ENCODE measurements at places on chromosomes 5 and 9.

DNA sequence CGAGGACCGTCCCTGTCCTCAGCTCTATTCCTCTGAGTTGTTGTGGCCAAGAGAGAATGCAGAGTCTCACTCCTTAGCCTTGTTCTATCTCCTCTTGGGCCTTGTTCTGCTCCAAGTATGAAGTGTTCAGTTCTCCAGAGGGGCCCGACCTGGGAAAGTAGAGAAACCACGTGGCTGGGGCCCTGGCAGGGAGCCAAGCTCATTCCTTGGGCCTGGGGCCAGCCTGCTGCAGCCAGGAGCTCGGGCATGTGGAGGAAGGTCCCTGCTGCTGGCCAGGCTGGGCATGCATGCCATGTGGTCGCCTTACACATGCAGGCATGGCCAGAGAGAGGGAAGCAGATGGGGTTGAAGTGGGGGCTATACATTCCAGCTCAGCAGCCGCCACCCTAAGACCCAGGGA is 60.7 kb downstream of the COL27A1 start:
- no peak for DNase-seq

DNA sequence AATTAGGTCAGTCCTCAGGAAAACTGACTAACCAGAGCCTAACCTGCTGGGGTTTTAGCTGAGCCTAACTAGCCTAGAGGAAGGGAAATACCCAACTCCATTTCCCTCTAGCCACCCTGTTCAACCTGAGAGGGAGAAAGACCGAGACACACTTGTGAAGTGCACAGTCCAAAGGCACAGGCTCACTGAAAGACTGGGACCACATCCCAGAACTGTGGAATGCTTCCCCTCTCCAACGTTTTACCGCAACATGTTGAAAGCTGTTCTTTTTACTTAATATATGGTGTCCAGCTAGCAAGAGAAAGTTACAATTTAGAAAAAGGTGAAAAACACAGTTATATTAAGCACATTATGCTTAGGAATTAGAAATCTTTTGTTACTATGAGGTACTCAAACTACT is 76.8 kb upstream of the SIMC1 start:
- no peak for DNase-seq

GRCh38 chr9:34437006-34437925 is 21.1 kb downstream of the FAM219A start:
- DNase-seq = peak; percentile 67

DNA sequence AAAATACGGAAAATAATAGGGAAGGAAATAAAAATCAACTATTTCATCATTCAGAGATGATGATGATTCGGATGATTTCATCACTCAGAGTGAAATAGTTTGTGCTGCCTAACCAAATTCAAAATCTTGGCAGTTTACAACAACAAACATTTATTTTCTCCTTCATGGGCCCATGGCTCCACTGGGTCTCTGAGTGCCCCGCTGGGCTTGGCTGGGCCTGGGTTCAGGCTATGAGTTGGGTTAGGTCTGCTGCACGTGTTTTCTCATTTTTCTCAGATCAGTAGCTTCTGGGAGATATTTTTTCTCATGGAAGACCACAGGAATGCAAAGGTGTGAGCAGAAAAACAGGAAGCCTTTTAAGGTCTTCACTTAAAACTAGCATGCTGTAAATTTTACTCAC is 24.0 kb upstream of the F2RL1 start:
- no peak for DNase-seq

GRCh38 chr5:88889189-88890069 is 6.4 kb upstream of the MEF2C start:
- DNase-seq = no peak

DNA sequence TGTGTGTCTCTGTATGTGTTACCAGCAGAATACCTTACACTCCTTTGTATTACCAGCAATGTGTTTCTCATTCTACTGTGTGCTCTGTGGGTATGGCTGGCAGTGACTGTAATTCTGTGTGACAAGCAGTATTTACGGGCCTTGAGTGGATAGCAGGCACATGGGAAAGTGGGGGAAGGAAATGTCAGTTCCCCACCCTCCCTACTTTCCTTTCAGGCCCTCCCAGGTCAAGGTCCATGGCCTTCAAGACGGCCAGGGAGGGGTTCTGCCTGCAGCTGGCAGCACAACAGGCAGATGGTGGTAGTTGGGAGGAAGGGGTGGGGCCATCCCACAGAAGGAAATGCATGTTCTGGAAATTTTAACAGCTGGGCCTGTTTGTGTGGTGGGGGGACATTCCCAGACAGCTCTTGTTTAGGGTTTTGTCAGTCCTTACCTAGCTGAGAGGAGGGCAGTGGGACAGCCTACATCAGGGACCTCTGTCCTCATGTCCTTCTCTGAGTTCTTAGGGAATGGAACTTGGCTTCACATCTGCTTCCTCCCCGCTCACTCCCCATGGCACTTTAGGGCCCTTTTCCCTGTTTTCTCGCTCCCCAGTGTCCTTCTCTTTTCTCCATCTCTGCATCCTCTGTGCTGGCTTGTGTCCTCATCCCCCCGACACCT is 14.6 kb upstream of the TNIP1 start:
- DNase-seq = no peak

DNA sequence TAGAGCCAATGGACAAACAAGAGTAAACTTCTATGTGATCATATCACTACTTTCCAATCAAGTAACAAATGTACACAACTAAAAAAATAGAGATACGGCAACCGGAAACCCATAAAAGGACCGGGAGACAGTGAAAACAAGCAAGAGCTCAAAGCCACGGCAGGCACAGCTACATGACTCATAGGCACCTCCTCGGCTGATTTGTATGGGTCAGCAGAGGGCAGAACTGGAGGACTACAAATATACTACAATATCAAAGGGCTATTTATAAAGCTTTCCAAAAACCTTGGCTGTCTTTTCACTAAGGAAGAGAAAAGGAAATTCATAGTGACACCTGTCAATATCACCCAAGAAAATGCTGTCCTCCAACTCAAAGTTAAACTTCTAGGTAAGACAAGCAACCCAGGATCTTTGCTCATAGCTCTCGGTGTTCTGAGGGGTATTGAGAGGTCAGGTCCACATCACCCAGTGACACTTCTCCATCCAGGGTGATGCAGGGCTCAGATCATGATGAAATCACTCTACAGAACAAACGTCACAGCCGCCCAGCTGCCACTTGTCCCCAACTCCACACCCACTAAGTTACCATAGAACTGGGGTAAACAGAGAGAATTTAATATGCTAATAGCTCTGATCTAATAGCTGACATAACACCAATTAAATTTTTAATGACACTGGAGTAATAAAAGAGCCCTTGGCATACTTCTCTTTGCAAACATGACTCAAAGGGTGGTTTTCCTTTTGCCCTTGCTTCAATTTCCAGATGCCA is 41.3 kb downstream of the PFDN1 start:
- peak; percentile 72 for DNase-seq

- no peak for DNase-seq
Observed at GRCh38 chr9:127102176-127102575, 20.3 kb downstream of the ANGPTL2 start.

GRCh38 chr5:115377468-115378217 is 81.2 kb upstream of the CCDC112 start:
- no peak for DNase-seq

GRCh38 chr9:107809871-107810460 is 320.4 kb upstream of the KLF4 start:
- no peak for DNase-seq

- no peak for DNase-seq
Observed at GRCh38 chr9:21075484-21075883, 2.3 kb downstream of the IFNB1 start.

DNA sequence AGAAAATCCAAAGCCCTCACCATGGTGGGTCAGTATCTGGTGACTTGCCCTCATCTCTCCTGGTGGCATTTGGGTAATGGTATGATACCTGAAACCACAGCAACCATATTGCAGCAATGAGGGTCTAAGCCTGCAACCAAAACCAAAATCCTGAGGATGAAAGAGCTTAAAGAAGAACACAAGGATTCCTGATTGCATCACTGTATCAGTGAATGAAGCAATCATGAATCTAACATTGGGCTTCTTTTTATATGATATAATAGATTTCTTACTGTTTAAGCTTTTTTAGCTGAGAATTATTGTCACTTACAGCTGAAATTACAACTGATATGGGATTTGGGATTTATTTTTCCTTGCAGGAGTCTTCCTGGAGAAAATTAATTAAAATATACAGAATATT is 269.9 kb downstream of the MEF2C start:
- no peak for DNase-seq

DNA sequence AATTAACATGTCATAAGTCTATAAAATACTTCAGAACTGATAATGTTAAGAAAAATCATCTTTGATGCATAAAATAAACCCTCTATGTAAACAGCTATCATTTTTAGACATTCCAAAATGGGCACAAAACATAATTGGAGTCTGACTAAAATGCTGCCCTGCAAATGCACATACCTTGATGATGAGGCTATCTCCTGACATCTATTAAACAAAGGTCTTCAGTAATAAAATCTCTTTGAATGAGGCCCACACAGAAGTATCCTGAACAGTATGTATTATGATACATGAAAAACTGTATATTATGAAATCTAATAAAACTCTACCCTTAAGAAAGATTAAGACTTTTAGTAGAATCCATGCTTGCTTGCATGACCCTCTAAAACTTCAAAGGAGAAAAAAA is 66.1 kb downstream of the FBXL17 start:
- DNase-seq = no peak

GRCh38 chr5:115337882-115338281 is 41.4 kb upstream of the CCDC112 start:
- no peak for DNase-seq

GRCh38 chr9:23766613-23767012 is 59.4 kb downstream of the ELAVL2 start:
- DNase-seq = no peak

GRCh38 chr9:13769641-13770040 is 490.1 kb upstream of the MPDZ start:
- DNase-seq = no peak

DNA sequence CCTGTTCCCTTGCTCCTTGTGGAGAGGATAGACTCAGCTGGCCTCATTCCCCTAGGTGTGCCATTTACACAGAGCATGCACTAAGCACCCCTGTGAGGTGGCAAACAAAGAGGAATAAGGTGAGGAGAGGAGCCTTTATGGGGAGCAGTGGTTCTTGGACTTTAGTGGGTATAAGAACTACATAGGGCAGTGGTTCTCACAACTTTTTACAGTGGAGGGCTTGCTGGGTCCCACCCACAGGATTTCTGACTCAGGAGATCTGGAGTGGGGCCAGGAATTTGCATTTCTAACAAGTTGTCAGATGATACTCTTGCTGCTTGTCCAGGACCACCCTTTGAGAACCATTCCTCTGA is 42.0 kb downstream of the CSF1R start:
- DNase-seq = no peak

GRCh38 chr5:146520731-146521130 is 4.7 kb upstream of the GPR151 start:
- no peak for DNase-seq

DNA sequence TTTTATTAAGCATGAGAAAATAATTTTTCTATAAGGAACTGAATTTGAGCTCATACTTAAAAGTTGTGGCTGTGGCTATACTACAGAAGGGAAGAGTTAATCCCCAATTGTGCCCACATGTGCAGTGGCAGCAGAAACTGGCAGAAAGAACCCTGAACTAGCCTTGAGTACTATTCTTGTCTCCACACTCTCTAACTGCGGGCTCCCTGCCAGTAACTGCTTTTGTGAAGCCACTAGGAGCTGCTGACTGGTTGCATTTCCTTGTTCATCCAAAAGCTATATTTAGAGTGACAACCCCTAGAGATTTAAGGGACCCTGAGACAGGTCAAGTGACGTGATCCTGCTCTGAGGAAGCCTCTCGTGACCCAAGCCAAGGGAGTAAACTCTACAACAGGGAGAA is 238.6 kb downstream of the ELAVL2 start:
- peak; percentile 52 for DNase-seq

- DNase-seq = no peak
Observed at GRCh38 chr5:88734983-88735382, 148.0 kb downstream of the MEF2C start.

DNA sequence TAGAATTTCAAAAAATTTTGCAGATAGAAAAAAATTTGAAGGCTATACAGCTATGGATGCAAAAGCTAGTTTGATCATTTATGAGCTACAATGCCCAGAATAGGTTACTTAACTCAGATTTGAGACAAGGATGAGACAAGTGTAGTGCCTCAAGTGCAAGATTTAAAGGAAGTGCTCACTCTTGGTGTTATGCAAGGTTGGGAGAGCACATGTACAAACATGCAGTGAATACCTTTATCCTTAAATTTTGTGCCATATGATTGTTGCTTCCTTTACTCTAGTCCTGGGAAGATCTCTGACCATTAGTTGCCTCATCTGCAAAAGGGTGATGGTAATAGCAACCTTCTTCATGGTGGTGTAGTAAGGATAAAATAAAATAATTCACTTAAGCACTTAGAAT is 31.7 kb upstream of the PPP2R2B start:
- DNase-seq = no peak

GRCh38 chr9:113569472-113570060 is 106.0 kb downstream of the RGS3 start:
- no peak for DNase-seq

- no peak for DNase-seq
Observed at GRCh38 chr5:56589481-56589860, 225.9 kb upstream of the MAP3K1 start.

DNA sequence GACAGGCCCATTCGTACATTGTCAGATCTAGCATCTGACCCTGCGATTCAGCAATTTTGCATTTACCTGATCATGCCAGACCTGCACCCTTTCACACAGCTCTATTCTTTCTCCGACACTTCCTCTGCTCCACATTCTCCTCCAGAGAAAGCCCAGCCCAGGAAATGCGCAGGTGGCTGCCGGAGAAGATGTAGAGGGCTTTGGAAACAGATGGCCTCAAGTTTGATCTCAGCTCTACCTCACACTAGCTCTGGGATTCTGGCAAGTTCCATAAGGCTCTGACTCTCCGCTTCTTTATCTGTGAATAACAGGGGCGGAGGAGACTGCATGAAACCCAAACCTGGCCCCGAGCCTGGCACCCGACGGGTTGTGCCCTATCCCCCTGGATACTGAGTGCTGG is 61.5 kb downstream of the GABBR2 start:
- DNase-seq = no peak

DNA sequence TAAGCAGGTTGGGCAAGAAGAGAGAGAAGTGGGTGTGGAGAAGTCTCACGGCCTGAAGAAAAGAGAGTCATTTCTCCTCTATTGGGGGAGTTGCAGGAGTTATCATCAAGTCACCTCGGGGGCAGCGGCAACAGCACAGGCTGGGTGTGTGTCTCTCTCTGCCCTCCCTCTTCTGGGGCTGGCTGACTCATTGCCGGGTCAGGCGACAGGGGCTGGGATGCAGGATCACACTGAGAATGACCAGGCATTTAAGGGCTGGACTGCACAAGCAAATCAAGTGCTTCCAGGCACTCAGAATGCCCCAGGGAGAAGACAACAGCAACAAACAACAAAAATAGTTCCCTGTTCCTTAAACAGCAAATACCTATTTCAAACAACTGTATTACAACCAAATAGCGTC is 6.3 kb upstream of the EQTN start:
- DNase-seq = no peak

- no peak for DNase-seq
Observed at GRCh38 chr5:3026099-3026498, 274.6 kb upstream of the IRX2 start.
